Activated T-cell treated with anti-CD3 and anti-CD28 coated beads for 1 hour (primary cell): ENCODE measurements at places on chromosomes 1 and 21.

DNA sequence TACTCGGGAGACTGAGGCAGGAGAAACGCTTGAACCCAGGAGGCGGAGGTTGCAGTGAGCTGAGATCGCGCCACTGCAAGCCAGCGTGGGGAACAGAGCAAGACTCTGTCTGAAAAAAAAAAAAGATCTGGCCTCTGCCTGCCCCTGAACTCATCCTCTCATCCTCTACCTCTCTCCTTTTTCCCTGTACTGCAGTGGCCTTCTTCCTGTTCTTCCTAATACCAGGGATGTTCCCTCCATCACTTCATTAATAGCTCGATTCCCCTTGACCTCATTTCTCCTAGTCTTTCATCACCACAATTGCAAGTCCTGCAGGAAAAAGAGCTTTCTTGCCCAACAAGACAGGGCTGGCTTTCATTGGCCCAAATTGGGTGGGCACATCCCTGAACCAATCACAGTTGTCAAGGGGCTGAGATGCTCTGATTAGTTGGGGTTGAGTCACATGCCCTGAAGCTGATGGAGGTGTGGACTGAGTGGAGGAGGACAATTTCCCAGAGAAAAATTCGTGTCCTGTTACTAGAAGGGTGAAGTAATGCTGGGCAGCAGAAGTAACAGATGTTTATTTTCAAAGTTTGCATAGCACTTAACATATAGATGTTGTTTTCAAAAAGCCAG is 86.8 kb upstream of the PUM1 start:
- DNase-seq = no peak

- DNase-seq = no peak
Observed at GRCh38 chr21:45539046-45539795, 3.0 kb downstream of the SLC19A1 start.

GRCh38 chr1:65048335-65048734 is 82.0 kb upstream of the JAK1 start:
- no peak for DNase-seq

- DNase-seq = no peak
Observed at GRCh38 chr21:45454060-45454925, 49.3 kb downstream of the COL18A1 start.

DNA sequence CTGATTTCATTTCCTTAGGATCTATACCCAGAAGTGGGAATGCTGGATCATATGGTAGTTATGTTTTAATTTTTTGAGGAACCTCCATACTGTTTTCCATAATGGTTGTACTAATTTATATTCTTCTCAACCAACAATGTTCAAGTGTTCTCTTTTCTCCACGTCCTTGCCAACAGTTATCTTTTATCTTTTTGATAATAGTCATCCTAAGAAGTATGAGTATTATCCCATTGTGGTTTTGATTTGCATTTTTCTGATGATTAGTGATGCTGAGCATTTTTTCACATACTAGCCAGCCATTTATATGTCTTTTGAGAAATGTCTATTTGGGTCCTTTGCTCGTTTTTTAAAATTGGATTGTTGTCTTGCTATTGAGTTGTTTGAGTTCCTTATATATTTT is 38.5 kb downstream of the ABCD3 start:
- DNase-seq = no peak

DNA sequence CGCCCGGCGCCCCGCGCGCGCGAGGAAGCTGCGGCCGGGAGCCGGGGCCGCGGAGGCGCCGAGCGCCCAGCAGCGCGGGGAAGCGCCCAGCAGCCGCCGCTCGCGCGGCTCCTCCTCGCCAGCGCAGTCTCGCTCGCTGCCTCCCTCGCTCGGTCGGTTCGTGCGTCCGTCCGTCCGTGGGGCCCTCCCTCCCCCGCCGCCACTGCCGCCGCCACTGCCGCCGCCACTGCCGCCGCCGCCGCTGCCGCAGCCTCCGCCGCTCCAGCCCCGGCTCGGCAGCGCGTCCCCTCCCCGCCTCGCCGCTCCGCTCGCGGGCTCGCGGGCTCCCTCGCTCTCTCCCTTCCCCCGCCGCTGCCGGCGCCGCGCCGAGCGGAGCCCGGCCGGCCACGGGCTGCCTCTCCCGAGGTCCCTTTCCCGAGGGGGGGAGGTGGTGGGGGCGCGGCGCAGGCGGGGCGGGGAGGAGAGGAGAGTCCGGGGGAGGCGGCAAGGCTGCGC is at the start of gene KCND3:
KCND3 (minus strand) TSS at position 138 of the 495 bp plus-strand sequence.
- DNase-seq = no peak

GRCh38 chr1:214417545-214418210 is 133.7 kb downstream of the PTPN14 start:
- no peak for DNase-seq

- DNase-seq = no peak
Observed at GRCh38 chr21:45417951-45418300, 13.0 kb downstream of the COL18A1 start.

- no peak for DNase-seq
Observed at GRCh38 chr1:36525166-36525565, 42.5 kb upstream of the CSF3R start.

GRCh38 chr1:107477233-107477632 is 336.4 kb downstream of the NTNG1 start:
- DNase-seq = no peak

GRCh38 chr1:40363721-40364120 is 9.8 kb upstream of the SMAP2 start:
- DNase-seq = no peak

DNA sequence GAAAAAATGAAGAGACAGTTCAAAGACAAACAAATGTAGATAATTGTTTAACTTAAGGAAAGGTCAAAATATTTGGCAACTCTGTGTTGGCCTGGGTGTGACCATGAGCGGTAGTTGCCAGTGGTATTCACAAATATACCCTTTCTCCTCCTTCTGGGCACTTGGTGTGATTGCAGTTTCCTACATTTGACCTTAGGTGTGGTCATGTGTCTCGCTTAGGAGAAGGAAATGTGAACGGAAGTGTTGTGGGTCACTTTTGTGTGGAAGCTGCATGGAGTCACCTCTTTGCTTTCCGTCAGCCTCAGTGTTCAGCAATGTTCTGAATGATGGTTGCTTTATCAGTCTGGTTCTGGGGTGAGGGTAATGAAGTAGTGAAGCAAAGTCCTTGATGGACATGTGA is 3.4 kb upstream of the PCSK9 start:
- no peak for DNase-seq

DNA sequence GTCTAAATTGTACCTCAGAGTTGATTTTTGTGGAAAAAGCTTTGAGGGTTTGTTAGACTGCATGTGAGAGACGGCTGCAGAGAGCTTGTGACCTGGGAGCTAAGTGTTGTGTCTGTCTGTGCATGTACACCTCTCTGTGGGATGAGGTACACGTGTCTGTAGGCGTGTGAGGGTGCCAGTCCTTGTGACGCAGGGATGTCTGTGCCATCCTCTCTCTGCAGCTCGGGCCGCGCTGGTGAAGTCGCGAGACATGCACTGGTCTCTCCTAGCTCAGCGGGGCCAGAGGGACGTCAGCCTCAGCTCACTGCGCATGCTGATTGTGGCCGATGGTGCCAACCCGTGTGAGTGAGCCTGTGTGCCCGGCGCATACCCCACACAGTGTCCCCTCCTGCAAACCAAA is 66.6 kb downstream of the S100B start:
- no peak for DNase-seq

DNA sequence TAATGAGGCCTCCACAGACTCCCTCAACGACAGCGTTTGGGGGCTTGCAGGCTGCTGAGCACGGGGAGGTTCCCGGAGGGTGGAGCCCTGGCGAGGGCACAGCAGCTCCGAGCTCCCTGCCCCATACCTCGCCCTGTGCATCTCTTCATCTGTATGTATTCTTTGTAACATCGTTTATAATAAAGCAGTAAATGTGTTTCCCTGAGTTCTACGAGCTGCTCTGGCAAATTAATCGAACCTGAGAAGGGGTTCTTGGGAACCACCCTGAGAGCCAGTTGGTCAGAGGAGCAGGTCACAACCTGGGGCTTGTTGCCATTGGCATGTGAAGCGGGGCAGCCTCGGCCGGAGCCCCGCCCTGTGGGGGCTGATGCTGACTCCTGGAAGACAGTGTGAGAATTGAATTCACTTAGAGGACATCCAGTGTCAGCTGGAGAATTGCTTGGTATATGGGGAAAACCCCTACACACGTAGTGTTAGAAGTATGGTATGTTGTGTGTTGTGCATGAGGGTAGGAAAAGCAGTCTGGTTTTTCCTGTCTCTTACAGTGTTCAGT is 11.5 kb downstream of the SLC37A1 start:
- DNase-seq = no peak

DNA sequence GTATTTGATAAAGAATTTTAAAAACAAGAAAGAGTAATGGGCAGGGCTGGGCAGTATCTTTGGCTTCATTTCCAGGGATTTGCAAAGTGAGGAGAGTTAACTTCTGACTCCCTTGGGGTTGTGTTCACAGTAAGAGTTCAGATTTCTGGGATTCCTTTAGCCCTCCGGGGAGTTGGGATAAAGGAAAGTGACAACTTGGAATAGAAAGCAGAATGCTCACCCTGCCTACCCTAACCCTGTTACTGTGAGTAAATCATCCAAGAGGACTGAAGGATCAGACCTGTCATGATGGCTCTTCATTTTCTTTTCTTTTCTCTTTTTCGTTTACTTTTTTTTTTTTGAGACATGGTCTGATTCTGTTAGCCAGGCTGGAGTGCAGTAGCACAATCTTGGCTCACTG is 76.1 kb downstream of the CACHD1 start:
- no peak for DNase-seq

DNA sequence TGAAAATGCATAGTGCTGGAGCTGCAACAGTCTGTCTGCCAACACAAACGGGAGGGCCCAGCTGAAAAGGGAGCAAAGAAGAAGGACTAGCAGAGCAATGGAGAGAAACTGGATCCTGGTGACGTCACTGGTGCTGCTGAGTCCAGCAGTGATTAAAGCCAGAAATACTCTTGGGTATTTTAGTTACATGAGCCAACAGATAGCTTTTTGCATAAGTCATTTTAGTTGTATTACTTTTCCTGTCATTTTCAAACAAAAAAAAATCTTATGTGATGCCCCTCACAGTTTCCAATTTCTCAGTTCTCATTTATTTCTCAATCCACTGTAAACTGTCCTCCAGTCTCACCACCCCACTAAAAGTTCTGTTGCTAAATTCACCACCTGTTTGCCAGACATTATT is 38.7 kb upstream of the NEK7 start:
- no peak for DNase-seq

DNA sequence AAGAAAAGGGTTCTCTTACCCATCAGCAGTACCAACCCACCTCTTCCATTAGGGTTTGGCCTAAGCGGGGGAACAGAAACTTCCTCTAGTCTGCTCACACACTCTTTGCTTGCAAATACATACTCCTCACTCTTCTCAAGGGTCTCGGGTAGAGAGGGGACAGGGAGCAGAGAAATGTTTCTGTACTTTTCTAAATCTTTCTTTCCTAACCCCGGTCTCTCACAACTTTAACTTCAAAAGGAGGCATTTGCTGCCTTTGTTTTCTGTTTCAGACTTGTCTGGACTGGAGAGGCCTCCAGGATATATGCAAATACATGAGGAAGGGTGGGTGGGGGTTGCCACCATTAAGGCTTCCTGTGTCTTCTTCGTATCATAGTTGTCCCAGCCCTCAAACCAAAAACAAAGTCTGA is 10.5 kb upstream of the LAX1 start:
- DNase-seq = no peak

DNA sequence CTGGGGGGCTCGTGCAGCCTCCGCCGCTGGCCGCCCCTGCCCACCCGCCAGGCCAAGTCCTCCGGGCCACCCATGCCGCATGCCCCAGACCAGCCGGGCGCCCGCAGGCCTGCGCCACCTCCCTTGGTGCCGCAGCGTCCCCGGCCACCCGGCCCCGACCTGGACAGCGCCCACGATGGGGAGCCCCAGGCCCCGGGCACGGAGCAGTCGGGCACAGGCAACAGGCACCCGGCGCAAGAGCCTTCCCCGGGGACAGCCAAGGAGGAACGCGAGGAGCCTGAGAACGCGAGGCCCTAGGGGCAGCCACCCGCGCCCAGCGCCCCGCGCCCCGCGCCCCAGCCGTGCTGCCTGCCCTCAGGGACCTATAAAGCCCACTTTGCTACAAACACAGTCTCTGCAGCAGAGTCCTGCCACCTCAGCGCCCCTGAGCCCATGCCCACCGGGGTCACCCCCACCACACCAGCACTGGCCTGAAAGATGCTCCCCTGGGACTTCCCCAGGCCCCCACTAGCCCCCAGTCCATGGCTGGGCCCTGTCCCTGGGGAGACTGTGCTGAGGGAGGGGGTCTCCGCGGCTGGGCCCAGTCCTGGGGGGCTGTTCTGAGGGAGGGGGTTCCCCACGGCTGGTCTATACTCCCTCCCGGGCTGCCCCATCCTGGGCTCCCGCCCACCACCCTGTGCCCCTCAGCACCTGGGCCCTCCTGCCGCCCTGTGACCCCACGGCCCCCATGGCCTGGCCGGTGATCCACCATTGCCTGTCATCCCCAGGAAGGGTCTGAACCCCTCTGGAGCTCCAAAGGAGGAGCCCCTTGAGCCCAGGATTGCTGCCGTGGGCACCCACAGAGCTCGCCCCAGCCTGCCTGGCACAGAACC is 8.6 kb downstream of the TNFRSF18 start:
- DNase-seq = no peak

DNA sequence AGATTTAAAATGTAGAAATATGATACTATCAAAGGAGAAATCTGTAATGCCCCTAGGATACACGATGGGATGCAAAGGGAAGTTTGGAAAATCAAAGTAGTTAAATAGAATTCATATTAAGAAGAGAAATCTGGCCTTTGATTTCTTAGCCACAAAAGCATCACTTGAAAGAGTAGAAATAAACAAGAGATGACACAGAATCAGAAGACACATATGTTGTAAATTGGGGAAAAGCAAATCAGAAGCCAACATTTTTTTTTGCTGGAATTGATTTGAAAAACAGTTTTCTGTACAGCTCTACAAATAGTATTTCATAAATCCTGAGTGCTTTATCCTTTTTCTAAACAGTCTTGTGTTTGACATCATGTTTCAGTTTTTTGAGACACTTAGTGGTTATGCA is 12.4 kb upstream of the TNFSF18 start:
- no peak for DNase-seq

DNA sequence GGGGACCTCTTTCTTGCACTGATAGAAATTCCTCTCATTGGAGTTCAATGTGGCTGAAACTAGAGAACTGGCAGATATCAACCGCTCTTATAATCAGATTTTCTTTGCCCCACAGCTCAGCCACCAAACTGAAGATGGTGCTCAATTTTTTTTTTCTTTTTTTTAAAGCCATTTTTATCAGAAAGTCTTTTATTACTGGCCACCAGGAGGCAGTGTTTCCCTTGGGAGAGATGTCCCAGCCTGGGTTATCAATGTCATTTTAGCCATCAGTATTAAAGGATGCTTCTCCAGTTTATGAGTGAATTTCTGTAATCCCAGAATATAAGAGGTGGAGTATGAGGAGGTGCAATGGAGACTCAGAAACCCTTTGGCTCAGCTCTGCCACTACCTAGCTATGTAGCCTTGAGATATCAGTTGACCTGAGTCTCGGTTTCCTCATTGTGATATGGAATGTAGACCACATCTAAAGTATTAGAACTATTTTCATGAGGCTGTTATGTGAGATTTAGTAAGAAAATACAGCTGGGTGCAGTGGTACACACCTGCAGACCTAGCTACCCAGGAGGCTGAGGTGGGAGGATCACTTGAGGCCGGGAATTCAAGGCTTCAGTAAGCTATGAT is 27.6 kb downstream of the CD244 start:
- DNase-seq = no peak

GRCh38 chr1:31095298-31095981 is 29.9 kb upstream of the PUM1 start:
- DNase-seq = no peak
